ENCODE measurements at places on chromosomes 3 and 15. TPM values are rescaled to one million over a fixed set of nuclear protein-coding genes. Genes with fewer than 3 reads are reported as not detected.

The KNSTRN gene
- 49.1 TPM for total RNA-seq

The IGDCC3 gene
- total RNA-seq, result 0.20 TPM

The NOP10 gene
- 559 TPM for total RNA-seq

The TLR9 gene
- not detected for total RNA-seq

The AMOTL2 gene
- 36.3 TPM for total RNA-seq

The CLDN16 gene
- total RNA-seq, result not detected

The UMPS gene
- 52.2 TPM for total RNA-seq

The PLCH1 gene
- total RNA-seq, result 1.4 TPM

The PLA2G4D gene
- total RNA-seq, result not detected

The UROC1 gene
- total RNA-seq, result not detected

The COL8A1 gene
- total RNA-seq, result not detected

The HRG gene
- not detected for total RNA-seq

The PTPRG gene
- total RNA-seq, result 2.8 TPM

The ISLR gene
- total RNA-seq, result 0.14 TPM

The ADAMTS17 gene
- not detected for total RNA-seq

The GPR15 gene
- total RNA-seq, result not detected

The SLC12A8 gene
- 1.6 TPM for total RNA-seq

The ECE2 gene
- not detected for total RNA-seq

The ZBBX gene
- total RNA-seq, result not detected

The GOLGA6A gene
- total RNA-seq, result 0.08 TPM

The SERP1 gene
- 76.1 TPM for total RNA-seq

The CHRM5 gene
- total RNA-seq, result not detected

The SHQ1 gene
- 19.6 TPM for total RNA-seq

The MOBP gene
- not detected for total RNA-seq

The TIPIN gene
- 34.6 TPM for total RNA-seq
